Activated naive CD4-positive, alpha-beta T cell treated with anti-CD3 and anti-CD28 coated beads, Interleukin-2, amount 50 U/mL, for 16 hours (primary cell): ENCODE measurements at places on chromosomes 5 and 9.

DNA sequence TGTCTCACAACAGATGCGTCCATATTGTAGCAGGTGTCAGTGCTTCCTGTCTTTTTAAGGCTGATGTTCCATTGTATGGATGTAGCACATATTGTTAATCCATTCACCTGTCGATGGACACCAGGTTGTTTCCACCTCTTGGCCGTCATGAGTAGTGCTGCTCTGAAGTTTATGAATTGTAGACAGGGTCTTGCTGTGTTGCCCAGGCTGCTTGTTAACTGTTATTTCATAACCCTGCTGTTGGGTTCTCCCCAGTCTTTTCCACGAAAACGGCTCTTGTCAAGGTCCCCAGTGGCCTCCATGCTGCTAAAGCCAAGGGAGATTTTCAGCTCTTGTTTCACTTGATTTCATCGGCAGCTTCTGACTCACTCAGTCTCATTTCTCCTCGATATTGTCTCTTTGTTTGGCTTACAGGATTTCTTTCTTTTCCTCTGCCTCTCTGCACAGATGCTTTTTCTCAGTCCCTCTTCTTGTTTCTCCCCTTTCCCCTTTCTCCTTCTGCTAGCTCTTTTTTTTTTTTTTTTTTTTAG lies 12.1 kb upstream of the PSD2 start:
- DNase-seq, result no peak

- DNase-seq, result peak; percentile 53
Measured at GRCh38 chr9:93451849-93452709, 594 bp downstream of the FAM120A start.

- no peak for DNase-seq
Measured at GRCh38 chr5:62182802-62183201, 123.2 kb upstream of the KIF2A start.

DNA sequence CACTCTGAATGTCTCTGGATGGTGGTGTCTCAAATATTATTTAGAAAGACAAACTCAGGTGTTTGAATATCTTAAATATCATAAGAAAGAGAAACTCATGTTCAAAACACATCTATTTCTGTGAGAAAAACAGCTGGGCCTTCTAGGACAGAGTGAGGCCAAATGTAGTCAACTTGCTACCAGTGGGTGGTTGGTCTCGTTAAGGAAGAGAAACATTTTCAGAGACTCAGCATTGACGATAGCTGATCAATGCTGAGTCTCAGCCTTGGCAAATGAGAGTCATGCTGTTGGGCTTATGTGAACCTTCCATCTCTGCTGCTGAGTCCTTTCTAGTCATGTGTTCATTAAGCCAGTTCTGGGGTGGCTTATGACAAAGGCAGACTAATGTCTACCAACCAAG lies 418.0 kb downstream of the CETN3 start:
- DNase-seq, result no peak
